Globus pallidus (tissue), 1 donor: ENCODE measurements at places on chromosomes 6 and 20.

DNA sequence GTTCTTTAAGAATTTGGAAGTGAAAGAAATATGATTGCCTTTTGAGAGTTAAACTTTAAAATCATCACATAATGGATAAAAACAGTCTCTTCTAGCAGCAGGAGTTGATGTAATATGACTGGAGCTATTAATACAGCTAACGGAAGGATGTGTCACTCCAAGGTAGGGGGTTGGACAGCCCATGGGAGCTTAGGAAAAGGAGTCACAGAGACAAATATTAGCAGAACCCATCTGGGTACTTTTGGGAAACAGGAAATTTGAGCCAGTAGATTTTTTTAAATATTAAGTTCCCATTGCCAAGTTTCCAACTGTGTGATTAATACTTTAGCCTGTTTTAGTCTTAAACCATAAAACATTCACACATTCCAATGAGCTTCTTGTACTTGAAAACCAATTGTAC, 164.7 kb upstream of the RIMS1 start:
- no peak for DNase-seq

DNA sequence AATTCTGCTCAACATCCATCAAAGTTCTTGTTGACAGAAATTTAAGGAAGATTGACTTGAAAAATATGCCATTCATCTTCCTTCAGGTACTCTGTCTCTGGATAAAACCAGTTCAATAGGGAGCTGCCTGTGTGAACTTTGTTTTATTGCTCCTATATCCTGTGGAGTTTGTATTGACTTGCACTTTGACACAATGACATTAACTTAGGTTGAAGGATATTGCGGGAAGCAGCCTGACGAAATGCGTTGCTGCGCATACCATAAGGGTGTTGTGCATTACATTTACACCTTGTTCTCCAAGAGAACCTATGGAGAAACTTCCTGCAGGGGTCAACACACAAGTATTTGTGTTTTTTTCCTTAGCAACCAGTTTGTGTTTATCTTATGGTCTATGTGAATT, 185.4 kb upstream of the GRIK2 start:
- DNase-seq = no peak

GRCh38 chr20:63261060-63261794, 7.0 kb upstream of the NKAIN4 start:
- no peak for DNase-seq

GRCh38 chr6:155278319-155279049, 14.7 kb downstream of the CLDN20 start:
- no peak for DNase-seq

- DNase-seq = no peak
Measured at GRCh38 chr6:89298680-89299465, 16.2 kb downstream of the GABRR2 start.

- DNase-seq = no peak
Measured at GRCh38 chr20:19812696-19813095, 54.6 kb downstream of the RIN2 start.

DNA sequence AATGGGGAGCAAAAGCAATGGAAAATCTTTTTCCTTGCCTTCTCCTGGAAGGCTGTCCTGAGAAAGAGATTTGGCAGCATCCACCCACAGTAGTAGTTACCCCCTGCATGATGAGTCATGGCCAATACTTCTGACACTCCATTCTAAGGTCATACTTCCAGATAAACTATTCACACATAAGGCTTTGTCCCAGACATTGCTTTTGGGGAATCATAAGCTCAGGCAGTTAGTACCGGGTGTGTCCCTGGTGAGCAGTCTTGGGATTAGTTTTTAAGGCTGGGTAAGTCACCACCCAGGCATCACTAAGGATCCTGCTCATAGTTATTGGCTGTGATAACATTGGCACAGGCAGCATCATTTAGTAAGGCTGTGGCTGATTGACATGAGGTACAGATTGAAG, 160.6 kb upstream of the GGTLC1 start:
- DNase-seq = no peak

GRCh38 chr20:59723108-59723500, 118.8 kb downstream of the PHACTR3 start:
- peak; percentile 27 for DNase-seq

DNA sequence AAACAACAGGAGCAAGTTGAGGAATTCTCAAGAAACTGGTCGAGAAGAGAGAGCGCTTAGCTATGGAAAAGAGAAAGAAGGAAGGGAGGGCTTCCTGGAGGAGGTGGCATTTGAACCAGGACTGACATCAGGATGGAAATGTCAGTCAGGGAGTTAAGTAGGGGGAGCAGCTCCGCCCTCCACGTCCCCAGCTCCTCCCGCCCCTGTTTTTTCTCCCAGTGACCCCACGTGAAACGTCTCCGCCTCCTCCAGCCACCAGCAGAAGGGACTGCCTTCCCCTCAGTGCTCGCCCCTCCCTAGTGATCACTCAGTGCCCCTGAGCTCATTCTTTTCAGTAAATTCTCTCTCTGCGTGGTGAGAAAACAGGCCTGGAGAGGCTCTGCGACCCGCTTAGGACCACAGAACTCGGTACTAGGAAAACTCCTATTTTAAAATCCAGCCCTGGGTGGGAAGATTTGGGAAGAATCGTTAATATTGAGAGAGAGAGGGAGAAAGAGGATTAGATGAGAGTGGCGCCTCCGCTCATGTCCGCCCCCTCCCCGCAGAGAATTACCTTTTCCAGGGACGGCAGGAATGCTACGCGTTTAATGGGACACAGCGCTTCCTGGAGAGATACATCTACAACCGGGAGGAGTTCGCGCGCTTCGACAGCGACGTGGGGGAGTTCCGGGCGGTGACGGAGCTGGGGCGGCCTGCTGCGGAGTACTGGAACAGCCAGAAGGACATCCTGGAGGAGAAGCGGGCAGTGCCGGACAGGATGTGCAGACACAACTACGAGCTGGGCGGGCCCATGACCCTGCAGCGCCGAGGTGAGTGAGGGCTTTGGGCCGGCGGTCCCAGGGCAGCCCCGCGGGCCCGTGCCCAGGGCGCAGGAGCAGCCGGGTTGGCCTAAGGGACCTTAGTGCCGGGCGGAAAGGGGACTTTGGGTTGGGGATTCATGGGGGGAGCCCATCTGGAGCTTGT, 4.6 kb downstream of the HLA-DPB1 start:
- DNase-seq = peak; percentile 54

GRCh38 chr6:113813142-113813541, 44.0 kb upstream of the MARCKS start:
- no peak for DNase-seq

DNA sequence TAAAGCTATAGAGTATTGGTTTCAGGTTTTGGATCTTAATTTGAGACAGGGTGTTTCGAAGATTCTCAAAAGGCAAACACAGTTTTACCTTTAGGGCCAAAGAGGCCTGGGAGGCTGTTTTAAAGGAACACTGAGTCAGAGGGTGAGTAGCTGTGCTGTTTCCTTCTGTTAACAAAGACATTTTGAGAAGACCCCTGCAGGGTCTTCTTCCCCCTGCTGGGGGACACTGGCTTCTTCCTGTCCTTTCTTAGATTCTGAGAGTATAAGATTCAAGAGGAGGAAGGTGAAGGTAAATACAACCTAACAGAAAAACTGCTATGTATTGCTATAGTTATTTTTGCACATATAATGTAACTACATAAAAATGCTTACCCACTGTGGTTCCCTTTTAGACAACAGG, 19.0 kb downstream of the HS3ST5 start:
- DNase-seq = no peak

GRCh38 chr6:87482366-87482765, 9.6 kb downstream of the SLC35A1 start:
- DNase-seq = no peak

DNA sequence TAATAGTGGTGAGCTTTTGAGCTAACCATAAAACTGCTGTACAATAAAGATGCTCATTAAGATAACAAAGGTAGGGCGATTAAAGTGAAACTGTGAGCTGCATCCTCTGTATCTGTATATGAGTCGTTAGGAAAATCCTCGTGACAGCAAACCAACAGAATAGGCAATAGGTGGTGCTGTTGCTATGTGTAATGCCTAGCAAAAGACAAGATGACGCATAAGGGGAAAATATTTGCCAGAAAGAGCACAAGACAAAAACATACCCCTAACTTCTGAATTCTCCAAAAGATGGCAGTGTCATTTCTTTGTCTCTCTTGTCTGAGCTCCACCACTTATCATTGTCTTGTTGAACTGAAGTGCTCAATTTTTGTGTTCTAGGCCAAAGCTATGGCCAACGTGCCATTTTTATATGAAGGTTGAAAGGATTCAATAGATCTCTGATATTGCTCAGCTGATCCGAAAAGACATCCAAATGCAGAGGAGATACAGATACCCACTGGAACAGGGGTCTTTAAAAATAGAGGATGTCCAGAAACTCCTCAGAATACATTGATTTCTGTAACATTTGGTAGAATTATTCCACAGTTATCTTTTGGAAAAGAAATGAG, 56.3 kb upstream of the ANKEF1 start:
- peak; percentile 80 for DNase-seq

GRCh38 chr20:64001607-64002011, 20.7 kb downstream of the PRPF6 start:
- no peak for DNase-seq

GRCh38 chr20:12072954-12073264, 155.2 kb downstream of the BTBD3 start:
- no peak for DNase-seq

DNA sequence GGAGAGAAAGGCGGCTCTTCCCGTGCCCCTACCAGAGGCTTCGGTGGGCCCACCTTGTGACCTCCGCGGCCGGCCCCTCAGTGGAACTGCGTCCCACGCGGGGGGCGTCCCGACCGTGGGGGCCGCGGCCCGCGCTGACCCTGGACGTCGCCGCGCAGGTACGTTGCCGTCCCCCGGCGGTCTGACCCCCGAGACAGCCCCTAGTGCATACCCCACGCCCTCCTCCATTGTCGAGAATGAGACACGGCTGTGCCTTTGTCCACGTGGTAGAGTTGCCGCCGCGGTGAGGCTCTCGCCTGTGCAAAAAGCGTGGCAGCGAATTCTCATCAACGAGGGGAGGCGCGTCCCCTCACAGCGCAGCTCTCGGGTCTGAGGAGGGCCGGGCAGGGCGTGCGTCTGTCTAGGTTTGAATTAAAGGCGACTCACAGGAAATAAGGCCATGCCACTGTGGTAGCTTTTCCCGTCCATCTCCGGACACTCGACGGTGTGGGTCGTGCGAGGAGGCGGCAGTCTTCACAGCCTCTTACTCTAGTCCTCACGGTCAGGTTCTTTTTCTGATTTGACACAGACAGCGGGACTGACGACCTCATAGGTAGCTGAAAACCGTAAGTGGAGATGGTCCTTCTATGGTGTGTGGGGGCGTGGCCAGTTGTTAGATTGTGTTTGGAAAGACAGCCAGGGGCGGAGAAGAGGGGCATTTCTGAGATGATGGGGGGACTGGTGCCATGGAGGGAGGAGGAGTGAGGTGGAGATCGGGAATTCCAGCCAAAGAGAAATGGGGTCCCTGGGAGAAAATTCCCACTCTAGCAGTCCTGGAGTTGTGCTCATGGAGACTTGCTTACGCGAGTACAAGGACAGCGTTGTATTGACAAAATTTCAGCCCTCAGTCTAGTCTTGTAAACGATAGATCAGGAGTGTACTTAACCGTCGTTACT, 580 bp downstream of the NXT1 start:
- DNase-seq = peak; percentile 49

GRCh38 chr6:43142101-43142500, 29.0 kb upstream of the SRF start:
- no peak for DNase-seq

DNA sequence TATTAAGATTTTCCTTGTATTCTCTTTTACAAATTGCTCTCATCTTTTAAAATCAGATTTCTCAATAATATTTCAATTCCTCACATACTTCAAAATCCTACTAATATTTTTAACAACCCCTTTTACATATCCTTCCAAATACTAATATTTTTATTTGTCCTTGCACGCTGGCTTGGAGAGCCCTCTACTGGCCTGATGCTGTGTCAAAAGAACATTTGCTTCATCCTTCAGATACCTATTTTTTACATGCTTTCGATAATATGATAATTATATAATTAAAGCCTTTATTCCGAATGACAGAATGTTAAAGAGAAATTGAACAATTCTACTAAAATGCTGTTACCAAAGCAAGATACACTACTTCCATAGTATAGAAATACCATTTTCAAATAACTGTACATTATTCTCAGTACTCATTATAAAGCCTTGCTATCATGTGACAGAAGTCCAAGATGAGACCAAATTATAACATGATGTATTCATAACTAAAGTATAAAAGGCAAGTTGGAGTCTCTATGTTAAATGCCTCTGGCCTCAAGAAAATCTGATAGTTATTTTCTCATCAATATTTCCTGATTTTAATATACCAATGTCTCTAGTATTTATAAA, 39.0 kb upstream of the PLN start:
- DNase-seq = peak; percentile 47
